Activated CD4-positive, alpha-beta T cell treated with anti-CD3 and anti-CD28 coated beads for 36 hours (primary cell): ENCODE measurements at places on chromosomes 13 and 19.

DNA sequence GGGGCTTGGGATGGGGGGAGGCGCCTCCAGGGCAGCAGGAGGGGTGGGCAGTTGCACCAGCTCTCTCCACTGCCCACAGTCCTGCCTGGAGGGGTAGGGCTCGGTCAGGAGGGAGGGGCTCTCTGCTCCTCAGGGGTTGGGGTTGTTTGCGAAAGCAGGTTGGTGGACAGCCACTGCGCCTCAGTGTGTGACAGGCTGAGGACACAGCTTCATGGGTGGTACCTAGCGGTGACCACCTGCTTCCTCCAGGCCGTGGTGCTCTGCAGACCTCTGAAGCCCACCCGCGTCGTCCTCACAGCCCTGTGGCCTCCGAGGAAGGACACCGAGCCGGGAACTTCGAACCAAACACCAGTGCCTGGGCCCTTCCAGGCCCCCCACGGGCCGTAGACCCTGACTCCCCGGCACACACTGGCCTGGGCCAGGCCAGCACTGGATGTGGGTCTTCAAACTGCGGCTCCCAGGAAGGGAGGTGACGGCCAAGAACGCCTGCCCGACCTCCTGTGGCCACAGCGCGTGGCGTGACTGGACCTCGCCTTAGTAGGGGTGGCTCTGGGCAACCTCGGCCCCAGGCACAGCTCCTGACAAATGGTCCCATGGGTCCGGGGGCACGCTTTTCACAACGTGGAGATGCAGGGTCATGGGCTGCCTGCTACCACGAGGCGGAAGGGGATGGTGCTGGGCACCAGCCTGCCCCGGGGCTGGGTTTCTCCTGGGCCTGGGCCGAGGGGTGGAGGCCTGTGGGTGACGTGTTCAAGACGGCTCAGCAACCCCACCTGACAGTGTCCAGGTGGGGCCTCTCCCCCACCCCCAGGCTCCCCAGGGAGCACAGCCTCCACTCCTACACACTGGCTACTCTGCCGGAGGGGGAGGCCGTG, 173.2 kb downstream of the KDM4B start:
- DNase-seq, result no peak

GRCh38 chr19:29259153-29259552, 46.2 kb upstream of the UQCRFS1 start:
- no peak for DNase-seq

- no peak for DNase-seq
Measured at GRCh38 chr13:113399755-113400149, 35.8 kb upstream of the GRTP1 start.

- no peak for DNase-seq
Measured at GRCh38 chr13:38897521-38897920, 93.1 kb downstream of the STOML3 start.

DNA sequence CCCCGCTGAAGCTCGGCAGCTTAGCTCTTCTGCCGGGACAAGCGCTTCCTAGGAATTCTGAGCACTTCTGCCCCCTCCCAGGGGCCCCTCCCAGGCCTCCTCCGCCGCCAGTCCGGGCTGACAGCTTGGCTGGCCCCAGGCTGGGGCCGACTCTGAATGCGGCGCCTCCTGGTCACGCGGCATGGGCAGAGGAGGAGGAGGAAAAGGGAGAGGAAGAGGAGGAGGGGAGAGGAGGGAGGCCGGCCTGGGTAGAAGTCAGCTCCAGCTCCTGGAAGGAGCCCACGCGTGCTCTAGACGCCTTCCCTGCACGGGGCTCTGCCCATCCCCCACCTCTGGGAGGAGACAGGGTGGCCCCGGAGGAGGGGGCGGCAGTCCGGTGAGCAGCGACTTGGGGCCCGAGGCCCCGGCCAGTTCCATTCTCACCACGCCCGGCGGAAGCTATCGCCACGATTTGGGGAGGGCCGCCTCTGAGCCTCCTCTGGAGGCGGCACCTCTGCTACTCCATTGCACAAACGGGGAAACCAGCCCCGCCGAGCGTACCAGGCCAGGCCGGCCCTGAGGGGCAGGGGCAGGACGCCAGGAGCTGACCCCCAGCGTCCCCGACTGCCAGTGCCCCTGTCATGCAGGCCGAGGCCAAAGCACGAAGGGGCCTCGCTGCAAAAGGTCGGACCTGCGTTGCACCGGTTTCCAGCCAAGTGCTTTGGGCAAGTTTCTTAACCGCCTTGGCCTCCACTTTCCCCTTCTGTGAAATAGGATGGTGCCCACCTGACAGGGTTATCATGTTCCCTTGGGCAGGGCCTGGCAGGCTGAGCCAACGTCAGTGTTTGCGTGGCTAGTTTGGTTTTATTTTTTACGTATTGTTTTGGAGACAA, 31.6 kb downstream of the CCNE1 start:
- peak; percentile 25 for DNase-seq

GRCh38 chr13:50527188-50527587, 316.3 kb downstream of the DLEU7 start:
- no peak for DNase-seq

DNA sequence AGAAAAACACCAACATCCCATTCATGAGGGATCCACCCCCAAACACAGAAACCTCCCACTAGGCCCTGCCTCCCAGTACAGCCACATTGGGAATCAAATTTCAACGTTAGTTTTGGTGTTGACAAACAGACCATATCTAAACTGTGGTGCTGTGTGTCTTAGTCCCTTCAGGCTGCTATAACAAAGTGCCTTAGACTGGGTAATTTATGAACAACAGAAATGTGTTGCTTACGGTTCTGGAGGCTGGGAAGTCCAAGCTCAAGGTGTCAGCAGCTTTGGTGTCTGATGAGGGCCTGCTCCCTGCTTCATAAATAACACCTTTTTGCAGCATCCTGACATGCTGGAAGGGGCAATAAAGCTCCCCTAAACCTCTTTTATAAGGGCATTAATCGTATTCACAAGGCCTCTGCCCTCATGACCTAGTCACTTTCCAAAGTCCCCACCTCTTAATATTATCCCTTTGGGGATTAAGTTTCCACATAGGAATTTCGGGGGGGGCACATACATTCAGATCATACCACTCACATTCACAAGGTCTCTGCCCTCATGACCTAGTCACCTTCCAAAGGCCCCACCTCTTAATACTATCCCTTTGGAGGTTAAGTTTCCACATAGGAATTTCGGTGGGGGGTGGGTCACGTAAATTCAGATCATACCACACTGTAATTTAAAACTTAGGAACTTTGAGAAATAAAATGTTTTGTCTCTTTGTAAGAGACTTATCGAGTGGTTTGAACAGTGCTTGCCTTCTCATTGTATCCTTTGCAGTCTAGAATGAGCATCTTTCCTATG, 27.5 kb downstream of the ZNF507 start:
- no peak for DNase-seq

DNA sequence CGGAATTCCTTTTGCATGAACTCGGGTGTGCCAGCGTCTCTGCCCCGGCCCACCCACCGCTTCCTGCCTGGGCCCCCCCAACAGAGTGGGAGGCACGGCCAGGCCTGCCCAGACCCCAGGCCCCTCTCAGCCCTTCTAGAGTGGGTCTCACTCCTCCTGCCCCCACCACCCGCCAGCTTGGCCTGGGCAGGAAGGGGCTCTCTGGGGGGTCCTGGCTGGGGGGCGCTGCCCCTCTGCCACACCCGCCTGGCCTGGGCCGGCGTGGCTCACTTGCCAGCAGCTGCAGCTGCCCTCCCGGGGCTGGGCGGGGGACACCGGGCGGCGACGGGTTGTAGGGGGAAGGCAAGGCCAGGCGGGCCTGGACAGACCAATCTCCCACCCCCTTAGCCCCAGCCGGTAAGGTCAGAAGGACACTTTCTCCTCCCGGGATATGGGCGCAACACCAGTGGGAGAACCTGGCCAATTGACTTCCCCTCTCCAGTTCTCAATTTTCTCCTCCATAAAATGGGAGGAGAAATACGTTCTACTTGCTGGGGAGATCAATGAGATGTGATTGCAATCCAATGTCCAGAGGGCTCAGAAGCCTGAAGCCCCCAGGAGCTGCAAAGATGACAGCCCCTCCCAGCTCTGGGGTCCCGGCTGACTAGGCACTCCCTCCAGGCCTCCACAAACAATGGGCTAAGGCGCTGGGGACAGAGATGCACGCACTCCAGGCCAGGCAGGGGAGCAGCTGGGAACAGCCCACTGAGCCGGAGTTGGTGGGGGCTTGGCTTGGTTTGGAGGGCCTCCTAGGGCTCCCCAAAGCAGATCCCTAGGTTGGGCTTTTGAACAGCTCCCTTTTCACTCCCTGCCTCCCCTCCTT, 2.4 kb downstream of the CRLF1 start:
- no peak for DNase-seq

DNA sequence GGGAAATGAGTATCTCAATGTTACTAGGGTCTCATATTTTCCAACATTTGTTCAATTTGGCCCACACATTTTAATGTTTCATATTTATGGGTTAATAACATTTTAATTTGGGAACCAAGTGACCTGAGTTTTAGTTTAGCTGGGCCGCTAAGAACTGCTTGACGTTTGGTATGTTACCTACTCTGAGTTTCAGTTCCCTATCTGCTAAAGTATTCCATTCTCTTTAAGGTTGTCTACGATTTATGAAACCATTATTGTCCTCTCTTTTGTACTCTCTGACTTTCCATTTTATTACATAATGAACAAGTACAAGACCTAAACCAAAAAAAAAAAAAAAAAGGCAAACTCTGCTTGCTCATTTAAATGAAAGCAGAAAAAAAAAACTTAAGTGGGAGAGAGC, 89.9 kb downstream of the FGF14 start:
- DNase-seq, result no peak

DNA sequence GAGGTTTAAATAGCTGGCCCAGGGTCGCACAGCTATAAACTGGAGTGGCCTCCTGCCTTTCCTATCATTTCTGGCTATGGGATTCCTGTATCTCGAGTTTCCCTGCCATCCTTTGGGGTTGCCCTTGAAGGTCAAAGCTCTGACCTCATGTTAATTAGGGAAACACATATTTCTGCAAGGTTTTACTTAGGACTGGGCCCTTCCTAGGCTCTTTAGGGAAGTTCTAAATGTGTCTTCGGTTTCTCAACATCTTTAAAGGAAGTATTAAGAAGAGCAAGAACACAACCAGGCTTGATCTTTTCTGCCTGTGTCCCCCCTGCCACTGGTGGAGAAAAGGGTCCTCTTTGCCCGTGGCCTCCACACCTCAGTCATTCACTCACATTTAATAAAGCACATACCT, 10.8 kb downstream of the LCP1 start:
- no peak for DNase-seq
